T-cell (primary cell): ENCODE measurements at places on chromosomes 16 and 17. TPM values are rescaled to one million over a fixed set of nuclear protein-coding genes. Genes with fewer than 3 reads are reported as not detected.

- no peak for DNase-seq
Observed at GRCh38 chr17:5784791-5785190, 200.5 kb upstream of the NLRP1 start.

DNA sequence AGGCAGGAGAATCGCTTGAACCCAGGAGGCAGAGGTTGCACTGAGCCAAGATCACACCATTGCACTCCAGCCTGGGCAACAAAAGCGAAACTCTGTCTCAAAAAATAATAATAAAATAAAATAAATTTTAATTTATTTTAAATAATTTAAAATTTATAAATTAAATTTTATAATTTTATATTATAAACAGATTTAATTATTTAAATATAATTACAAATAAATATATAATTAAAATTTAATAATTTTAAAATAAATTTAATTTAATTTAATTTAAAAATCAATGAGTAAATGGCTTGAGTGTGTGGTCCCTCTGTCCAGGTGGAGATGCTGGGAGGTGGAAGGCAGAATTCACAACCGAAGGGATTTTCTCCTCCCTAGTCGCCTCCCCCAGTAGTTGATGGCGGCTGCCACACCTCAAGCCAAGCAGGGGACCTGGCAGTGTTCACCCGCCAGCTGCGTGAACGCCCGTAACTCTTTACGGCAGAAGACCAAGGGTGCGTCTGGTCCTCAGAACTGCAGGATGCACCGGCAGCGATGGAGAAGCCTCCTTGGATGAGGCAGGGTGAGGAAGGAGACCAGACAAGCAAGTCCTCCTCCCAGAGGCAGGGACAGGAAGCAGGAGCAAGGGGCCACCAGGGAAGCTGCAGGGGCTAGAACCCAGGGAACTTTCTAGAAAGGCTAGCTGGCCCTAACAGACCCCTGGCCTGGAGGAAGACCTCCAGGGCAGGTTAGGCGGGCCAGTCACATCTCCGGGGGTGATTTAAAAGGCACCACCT lies 22.9 kb upstream of the KRT17 start:
- no peak for DNase-seq

DNA sequence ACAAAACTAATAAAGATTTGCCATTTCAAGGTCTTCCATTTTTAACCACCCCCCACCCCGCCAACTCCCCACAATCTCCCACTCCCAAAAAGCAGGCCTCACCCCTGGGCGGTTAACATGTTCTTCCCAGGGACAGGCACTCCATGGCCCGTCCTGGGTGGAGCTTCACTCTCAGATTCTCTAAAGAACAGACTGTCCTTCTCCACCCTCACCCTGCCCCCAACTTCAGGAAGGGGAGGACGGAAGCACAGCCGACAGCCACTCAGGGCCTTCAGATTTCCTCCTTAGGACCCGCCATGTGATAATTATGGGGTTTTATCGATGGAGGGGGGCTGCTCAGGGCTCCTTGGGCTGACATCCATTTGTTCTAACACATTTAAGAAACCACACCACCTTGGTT lies 61.9 kb downstream of the ZFHX3 start:
- DNase-seq: no peak

DNA sequence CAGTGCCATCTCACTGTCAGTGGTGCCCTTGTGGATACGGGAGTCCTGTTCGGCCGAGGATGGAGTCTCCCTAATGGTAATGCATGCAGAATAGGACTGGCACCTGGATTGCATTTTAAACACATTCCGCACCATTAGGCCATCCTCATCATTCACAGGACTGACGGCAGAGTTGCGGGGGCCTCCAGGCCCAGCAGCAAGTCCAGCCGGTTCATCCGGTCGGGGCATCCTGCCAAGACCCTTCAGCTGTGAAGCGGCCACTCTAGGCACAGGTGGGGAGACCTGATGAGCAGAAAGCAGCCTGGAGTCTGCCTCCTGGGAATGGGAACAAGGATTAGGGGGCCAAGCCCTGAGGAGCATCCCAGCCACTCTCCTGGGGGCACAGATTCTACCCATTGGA lies 90.3 kb upstream of the XYLT1 start:
- DNase-seq: no peak

DNA sequence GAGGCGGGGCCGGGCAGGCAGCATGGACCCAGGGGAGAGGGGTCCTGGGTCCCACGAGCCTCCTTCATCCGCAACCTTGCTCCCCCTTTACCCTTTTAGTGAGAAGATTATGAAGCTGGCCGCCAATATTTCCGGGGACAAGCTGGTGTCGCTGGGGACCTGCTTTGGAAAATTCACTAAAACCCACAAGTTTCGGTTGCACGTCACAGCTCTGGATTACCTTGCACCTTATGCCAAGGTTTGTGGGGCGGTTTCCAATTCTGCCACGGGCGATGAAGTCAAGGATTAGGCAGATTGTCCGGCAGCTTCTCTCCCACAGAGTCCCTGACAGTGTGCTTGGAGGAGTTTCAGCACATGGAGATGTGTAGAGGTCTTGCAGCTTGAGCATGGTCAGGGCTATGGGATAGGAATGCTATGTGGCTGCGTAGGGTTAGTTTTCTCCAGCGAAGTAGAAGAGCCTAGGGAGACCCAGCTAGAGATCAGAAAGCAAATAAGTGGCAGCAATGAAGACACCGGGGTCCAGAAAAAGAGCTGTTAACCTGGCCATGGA lies 598 bp downstream of the NIP7 start:
- no peak for DNase-seq

GRCh38 chr17:81008140-81008539 lies 16.5 kb downstream of the CHMP6 start:
- DNase-seq: no peak

DNA sequence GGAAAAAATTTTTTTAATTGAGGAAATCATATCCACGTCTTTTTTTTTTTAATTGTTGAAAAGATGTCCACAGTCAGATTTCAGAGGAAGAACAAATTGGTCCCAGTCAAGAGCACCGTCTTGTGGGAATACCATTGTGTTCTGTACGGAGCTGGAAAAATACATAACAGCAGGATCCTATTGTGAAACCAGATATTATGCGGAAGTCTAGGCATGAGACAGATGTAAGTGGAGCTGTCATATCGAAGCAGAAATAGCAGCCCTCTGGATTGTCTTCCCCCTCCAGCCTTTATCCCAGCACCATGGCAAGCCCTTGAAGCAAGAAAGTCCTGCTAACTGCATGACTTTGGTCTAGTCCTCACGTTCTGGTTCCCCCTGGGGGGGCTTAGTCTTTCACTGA lies 391.6 kb upstream of the ASIC2 start:
- DNase-seq: no peak

- no peak for DNase-seq
Observed at GRCh38 chr17:1736348-1737281, 6.1 kb upstream of the SERPINF2 start.

Gene C16orf89
- total RNA-seq: 0.62 TPM

Gene CMTM1
- 0.95 TPM for total RNA-seq

Gene CES3
- total RNA-seq: 0.58 TPM

Gene GCGR
- not detected for total RNA-seq

Gene CTF1
- not detected for total RNA-seq
